ENCODE measurements at places on chromosomes 13 and 19.
A peak's percentile ranks its signal among the peaks of the same experiment; 100 is the strongest.

- DNase-seq = no peak
These were observed 221.7 kb downstream of the RFC3 start for GRCh38 chr13:34039678-34040077.

- DNase-seq = peak; percentile 39
These were observed 115.1 kb downstream of the KCNRG start for GRCh38 chr13:50130123-50130946.

DNA sequence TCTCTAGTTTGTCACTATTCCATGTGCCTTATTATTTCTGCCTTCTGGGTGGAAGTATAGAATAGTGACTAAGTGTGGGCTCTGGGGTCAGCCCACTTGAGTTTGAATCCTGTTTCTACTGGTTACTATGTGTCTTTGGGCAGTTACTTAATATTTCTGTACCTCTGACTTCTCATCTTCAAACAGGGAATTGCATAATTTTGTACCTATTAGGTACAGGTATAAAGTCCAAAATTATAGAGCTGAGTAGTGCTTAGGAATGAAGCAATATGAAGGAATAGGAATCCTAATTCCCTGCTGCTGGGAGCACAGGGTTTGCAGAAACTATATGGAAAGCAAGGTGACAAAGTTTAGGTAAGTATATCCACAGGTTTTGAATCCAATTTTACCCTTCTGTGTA lies 564.5 kb downstream of the GPC5 start:
- no peak for DNase-seq

DNA sequence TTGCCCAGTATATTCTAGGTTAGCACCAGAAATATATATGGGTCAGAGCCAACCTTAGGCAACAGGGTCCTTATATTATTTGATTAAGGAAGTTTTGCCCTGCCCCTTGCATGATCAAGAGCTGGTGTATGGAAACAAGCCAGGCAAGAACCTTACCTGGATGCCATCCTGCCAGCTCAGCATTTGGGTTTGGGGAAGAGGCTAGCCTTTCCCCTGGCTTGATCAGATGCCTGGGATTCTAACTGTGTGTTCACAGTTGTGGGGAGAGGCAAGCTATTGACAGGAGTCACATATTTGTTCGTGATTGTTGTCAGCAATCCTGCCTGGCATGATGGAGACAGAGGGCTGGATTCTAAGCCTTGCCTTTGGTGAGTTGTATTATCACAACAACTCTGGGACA lies 260.0 kb upstream of the DACH1 start:
- peak; percentile 72 for DNase-seq

DNA sequence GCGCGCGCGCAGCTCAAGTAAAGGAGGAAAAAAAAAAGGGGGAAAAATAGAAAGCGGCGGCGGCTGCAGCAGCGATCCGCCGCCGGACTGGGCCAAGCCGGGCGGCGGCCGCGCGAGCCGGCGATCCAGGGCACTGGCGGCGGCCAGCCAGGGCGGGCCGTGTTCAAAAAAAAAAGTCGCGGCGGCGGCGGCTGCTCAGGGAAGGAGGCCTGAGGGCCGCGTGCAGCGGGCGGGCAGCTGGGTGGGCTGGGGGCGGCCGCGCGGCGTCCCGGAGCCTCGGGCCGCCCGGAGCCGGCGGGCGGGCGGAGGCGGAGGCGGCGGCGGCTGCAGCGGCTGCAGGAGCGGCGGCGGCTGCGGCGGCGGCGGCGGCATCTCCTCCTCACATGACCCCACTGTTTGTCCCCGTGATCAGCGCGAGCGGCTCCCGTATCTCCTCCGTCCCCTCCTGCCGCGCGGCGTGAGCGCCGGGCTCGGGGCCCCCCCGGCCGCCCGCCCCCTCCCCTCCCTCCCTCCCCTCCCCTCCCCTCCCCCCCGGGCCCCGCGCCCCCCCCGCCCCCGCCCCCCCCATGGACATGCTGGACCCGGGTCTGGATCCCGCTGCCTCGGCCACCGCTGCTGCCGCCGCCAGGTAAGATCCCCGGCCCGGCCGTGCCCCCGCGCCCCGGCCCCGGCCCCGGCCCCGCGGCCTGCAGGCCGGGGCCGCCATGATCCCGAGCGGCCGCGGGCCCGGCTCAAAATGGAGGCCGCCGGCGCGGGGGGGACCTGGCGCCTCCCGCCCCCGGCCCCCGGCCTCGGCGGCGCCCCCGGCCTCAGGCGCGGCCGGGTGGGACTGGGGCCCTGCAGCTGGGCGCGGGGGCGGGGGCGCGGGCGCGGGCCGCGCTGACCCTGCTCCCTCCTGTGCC lies at the start of gene USF2:
Gene USF2, plus strand, starts transcription at position 427 of the 902 bp plus-strand sequence. Its CDS starts 140 bp downstream, at position 567.
- DNase-seq = peak; percentile 66

GRCh38 chr19:40461669-40462221 lies 3.8 kb downstream of the BLVRB start:
- no peak for DNase-seq

- no peak for DNase-seq
These were observed 149.3 kb upstream of the KL start for GRCh38 chr13:32866921-32867320.

- no peak for DNase-seq
These were observed 66.6 kb downstream of the GGACT start for GRCh38 chr13:100521851-100522617.

DNA sequence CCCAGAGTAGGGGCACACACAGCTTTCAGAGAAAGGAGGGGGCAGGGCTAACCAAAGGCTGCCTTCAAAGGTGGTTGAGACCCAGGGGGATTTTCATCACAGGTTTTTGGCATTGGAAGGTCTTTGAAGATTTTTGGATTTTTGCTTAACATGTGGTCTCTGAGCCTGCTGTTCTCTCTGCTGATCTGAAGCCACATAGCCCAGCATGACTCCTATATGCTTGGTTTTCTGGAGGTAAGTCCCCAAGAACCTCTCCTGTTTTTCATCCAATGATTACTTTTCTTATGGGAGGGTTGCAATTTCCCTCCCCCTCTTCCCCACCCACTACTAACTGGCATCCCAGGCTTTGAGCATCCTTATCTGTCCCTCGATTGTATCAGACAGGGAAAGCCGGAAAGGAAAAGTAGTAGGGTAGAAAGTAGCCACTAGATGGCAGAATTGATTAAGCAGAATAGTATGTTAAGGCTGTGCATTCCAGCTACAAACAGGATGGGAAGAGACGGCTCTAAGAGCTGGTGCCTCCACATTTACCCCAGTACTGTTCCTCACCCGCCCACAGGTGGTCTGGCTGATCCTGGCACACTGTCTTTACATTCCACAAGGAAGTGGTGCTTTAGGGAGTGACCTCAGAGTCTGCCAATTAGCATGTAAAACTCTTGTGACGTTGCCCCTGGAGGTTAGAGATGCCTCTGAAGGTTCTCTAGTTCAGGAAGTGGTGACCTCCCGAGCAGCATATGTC lies 218.9 kb upstream of the EDNRB start:
- peak; percentile 70 for DNase-seq

DNA sequence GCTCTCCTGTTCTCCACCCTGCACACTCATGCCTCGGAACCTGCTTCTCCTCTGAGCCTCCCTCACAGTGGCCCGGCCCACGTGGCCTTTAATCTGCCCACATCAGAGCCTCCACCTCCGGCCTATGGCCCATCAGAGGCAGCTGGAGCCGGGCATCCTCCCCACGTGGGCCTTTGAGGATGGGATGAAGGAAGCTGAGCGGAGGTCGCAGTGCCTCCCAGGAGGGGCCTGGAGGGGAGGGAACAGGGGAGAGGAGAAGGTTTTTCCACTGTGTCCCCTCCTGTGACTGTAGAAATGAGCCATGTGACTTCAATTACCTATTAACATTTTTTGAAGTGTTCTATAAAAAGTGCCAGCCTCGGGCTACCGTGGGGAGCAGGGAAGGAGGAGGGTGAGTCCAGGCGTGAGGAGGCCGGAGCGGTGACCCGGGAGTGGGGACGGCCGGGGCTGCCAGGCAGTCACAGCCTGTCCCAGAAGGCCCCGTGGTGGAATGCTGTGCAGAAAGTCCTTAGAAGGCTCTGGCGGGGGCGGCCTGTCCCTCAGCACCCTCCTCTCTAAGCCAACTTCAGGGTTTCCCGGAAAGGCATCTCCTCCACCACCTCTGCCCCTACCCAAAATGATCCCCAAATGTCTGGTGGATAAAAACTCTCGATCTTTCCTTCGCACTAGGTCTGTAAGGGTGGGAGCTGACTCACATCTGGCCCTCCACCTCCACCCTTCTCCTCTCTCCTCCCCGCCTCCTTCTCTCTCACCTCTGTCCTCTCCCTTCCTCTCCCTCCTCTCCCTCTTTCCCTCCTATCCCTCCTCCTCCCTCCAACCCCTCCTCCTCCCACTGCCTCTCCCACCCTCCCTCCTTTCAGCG lies 24.8 kb upstream of the SLC1A5 start:
- DNase-seq = no peak

DNA sequence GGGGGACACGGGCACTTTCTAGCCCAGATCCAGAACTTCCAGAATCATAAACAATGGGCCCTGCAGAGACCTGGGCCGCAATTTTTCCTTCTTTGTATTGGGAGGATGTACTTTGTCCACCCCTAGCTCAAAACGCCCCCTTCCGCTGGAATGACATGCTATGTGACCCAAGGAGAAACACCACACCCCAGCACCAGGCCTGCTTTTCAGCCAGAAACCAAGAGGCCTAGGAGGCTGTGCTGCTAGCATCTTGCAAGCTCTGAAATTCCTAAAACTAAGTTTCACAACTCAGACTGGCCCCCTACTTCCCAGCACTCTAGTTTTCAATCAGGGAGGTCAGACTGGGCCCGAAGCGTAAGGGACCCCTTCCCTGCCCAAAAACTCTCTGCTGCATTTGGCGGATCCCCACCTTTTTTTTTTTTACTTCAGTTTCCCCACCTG lies 538 bp downstream of the LSM4 start:
- peak; percentile 44 for DNase-seq

DNA sequence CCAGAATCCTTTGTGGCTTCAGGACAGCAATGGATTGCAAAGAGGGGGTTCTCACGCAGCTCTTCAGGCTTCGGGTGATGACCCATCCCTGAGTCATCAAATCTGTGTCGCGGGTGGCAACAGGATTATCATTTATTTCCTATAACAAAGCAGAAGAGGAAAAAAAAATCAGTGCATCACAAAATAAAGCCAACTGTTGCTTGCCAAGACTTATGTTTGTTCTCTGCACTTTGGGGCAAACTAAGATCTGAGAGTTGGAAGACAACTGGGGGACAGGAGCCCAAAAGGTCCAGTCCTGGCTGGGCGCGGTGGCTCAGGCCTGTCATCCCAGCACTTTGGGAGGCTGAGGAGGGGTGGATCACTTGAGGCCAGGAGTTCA lies 6.4 kb downstream of the GNA15 start:
- DNase-seq = peak; percentile 84

- DNase-seq = no peak
These were observed 27.6 kb downstream of the SKA3 start for GRCh38 chr13:21148557-21149258.

DNA sequence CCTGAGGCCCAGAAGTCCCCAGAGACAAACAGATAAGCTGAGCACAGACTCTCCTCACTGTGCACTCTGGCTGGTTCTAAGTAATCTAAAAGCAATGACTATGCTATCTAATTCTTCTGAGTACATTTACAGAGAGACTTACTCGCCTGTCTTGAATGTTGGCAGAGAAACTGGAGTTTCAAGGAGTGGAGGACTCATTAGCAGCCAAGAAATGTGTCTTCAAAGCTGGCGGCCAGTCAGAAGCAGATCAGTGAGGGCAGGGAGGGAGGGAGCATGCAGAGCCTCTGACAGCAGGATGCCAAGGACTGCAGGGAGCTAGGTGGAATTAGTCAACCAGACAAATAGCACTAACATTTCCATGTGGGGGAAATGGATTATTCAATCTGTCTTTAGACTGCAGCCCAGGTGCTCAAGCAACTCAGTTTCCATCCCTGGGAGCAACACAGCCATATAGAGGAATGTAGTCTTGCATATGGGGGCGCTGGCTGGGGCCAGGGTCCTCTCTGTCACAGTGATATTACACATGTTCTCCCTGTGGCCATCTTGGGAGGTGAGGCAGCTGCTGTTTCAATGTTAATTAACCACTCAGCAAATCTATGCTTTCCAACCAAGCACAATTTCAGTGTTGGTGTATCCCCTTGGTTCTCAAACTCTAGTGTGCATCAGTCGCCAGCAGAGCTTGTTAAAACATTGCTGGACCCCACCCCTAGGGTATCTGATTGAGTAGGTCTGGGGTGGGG lies 97.9 kb downstream of the CCNA1 start:
- DNase-seq = peak; percentile 82

- DNase-seq = peak; percentile 6
These were observed 8.5 kb upstream of the ZNF83 start for GRCh38 chr19:52646571-52647217.

DNA sequence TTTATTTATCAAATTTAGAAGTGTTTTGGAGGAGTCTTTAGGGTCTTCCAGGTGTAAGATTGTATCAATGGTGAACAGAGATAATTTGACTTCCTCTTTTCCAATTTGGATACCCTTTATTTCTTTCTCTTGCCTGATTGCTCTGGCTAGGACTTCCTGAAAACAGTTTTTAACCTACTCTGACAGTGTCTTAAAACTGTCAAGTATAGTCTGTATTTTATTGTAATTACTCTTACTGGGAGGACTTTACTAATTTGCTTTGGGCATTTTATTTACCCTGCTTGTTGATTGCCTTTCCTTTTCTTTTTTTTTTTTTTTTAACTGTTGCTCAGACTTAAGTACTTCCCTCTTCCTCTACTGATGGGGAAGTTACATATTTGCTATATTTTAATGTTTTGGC lies 81.3 kb downstream of the URI1 start:
- DNase-seq = no peak

- no peak for DNase-seq
These were observed 53.6 kb downstream of the FAM216B start for GRCh38 chr13:42834946-42835345.

DNA sequence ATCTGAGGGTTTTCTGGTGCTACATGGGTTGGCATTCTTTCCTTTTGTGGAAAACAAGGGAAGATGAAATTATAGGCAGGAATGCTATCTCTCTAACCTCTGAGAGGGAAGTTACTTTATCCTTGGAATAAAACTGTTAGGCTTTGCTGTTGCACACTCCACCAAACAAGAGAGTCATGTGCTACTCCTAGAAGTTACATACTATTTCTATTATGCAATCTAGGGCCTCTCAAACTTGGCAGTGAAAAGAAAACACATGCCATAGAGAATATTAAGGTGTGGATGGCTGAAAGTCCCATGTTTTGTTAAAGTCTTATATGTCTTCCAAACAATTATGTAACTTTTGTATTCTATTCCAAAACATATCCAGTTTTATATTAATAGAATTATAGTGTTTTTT lies 367.9 kb downstream of the SLC7A1 start:
- no peak for DNase-seq

- peak; percentile 44 for DNase-seq
These were observed 16.8 kb upstream of the SEMA6B start for GRCh38 chr19:4576016-4576933.

GRCh38 chr13:22629374-22629773 lies 551.4 kb upstream of the SGCG start:
- DNase-seq = no peak

- peak; percentile 89 for DNase-seq
These were observed 100.4 kb downstream of the RFC3 start for GRCh38 chr13:33918199-33918932.

GRCh38 chr13:21576426-21576825 lies 27.5 kb downstream of the MICU2 start:
- no peak for DNase-seq

- DNase-seq = no peak
These were observed 57.5 kb downstream of the STARD13 start for GRCh38 chr13:33227927-33228647.

DNA sequence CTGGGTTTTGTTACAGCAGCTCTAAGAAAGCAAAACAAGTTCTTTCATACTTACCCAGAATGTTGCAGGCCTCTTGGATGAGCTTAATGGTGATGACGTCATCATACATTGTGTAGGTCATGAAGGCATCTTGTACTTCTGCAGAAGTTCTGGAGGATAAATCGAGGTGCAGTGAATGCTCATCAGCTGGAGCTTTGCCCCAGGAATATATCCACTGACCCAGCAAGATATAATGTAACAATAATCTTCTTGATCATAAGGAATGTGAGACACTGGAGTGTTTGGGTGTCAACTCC lies 63.0 kb downstream of the C13orf42 start:
- no peak for DNase-seq
